T1000 (cell line): ENCODE measurements at places on chromosomes 7 and 10.

DNA sequence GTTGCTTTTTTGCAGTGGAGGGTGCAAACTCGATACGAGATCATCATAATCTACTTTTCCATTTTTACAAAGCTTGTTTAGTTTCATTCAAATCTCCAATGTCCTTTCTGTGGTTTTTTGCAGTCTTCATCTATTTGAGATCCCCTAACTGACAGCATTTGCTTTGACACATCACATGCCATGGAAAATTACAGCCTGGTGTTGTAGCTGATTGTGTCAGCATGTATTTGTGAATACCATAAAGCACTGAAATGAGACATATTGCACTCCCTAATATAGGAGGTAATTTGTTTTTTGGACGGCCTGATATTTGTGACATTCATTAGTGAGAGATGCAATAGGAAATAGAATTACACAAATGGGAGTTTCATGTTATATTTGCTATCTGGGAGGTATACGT, 620.8 kb downstream of the KCNMA1 start:
- no peak for DNase-seq

DNA sequence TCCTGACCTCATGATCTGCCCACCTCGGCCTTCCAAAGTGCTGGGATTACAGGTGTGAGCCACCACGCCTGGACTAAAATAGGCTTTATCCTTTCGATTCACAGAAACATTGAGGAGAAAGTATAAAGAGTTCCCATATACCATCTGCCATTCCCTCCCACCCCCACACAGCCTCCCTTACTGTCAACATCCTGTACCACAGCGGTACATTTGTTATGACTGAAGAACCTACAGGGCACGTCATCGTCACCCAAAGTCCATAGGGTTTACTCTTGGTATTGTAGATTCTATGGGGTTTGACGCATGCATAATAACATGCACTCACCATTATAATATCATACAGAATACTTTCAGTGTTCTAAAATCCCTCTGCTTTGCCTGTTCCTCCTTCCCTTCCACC, 28.0 kb downstream of the ARL5B start:
- no peak for DNase-seq

- DNase-seq = no peak
Measured at GRCh38 chr10:119759832-119760231, 34.0 kb downstream of the INPP5F start.

DNA sequence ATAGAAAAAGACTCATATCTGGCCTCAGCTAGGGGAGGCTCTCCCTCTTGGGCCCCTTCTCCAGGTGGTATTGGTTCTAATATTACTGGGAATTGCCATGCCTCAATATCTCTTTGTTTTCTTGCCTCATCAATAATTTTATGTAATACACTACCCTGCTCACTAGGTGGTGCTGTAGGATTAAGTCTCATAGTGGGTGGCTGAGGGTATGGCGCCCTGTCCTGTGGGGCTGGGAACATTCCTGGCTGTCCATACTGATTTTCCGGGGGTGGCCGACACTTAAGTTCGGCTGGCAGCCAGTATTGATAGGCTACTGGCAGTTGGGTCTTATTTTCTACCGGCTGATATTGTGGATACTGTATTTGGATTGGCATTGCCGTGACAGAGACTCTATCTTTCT, 9.0 kb upstream of the TAS2R3 start:
- DNase-seq = no peak

DNA sequence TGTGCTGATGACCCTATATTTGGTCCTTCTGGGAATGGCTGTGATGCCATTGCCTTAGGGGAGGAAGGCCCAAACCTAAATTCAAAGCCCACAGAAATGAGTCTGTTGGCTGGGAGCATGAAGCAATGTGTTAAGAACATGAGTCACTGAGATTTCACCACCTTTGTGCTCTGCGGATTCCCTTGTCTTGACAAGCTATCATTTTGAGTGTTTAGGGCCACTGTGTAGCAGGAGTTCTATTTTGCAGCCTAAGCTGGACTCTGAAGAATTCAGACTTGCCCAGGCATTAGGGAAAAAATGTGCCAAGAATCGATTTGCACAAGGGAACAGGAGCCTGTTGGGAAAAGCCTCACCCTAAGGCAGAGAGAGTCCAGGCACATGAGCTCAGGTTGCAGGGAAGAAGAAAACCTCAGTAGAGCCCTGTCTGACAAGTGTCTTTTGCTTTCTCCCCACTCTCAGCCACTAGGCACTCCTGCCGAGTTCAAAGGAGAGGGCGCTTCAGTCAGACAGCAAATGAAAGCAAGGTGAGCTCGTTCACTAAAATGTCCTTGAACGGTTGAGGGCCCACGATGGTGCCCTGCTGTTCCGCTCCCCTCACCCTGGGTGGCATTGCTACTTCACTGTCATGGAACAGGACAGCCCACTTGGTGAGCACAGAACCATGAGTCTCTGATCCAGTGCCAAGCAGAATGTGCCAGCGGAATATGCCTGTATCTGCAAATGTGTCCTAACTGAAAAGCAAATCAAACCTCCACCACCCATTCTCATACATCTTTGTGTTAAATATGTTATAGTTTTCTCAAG, 93.6 kb downstream of the PRLHR start:
- DNase-seq = no peak

DNA sequence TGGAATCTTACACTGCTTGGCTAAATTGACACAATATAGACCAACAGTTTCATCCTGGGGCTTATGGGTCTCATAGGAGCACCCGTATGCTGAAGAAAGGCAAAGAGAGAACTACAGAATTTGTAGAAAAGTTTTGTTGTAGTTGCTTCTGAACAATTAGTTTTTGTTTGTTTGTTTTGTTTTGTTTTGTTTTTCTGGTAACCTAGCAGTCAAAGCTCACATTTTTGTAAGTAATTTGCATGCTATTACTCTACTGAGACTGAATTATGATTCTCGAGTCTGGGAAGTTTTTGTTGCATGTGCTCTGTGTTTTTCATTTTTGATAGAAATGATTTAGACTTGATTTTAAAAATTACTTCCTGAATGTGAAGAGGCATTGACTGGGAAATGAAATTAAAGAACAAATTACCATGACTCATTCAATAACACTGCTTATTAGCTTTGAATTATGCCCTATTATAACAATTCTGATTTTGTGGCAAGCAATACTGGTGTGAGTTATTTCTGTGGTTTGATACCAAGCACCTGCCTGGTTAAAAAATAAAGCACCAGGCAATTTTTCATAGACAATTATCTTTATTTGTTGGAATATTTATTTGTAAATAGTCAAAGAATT, 438 bp downstream of the LSMEM1 start:
- DNase-seq = no peak

GRCh38 chr7:102222445-102222844, 64.2 kb upstream of the SH2B2 start:
- DNase-seq = no peak

DNA sequence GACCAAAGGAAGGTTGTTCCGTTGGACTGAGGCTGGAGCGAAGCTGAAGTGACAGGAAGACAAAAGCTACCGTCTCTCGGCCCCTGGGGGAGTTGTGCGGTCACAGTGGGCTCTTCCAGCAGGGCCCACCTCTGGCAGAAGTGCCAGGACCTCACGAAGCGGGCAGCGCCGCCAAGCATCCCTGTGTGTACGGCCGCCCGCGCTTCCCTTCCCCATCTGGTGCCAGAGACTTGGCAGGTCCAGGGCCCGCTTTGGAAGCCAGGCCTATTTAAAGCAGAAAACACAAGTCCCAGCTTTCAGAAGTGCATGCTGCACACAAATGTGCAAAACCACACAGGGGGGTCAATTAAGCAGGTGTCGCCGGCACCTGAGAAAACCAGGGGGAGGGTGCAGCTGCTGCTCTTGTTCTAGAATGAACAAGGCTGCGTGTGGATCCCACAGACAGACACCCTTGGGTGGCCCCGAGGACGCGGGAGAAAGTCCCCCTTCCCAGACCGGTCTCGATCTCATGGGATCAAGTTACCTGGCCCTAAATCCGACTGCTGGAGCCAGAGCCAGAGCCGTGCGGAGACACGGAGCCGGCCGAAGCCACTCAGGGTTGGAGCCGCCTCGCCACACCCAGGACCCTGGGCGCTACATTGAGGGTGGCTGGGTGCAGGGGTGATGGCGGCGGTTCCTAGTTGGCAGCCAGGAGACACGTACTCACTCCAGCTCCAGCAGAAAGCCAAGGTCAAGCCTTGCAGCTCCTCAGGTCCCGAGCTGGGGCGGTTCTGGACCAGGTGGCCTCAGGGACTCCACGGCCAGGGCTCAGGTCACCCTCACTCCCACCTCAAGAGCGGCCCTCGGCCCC, 51.8 kb upstream of the PPP2R2D start:
- DNase-seq = no peak

DNA sequence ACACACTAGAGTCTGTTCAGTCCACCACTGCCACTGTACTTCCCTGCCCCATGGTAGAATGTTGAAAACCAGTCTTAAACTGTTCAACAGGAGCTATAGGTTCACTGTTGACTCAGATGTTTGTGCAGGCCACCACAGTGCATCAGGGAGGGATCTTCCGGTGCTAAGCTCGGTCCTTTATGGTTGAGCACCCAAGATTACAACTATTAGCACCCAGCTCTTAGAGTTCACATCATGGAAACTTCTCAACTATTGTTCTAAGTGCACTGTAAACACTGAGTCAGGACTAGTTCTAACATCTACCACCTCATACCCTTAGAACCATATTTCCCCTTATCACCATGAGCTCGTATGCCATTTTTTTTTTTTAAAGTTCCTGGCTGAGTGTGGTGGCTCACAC, 97.1 kb upstream of the MXI1 start:
- no peak for DNase-seq

- DNase-seq = no peak
Measured at GRCh38 chr7:75944507-75944906, 29.6 kb downstream of the POR start.

DNA sequence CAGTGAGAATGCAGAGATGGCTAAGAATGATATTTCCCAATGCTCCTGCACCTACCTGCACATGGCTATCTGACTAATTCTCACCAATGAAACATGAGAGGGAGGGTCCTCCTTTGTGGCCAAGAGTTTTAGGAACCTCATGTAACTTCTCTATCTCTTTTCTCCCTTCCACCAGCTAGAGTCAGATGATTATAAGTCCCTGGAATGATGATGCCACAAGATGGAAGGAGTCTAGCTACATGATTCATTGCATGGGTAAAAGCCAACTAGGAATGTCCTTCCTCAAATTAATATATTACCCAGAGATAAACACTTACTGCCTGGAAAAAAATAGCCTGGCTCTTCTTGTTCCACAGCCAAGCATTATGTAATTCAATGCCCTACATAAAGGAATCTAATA, 55.1 kb upstream of the AASS start:
- no peak for DNase-seq

DNA sequence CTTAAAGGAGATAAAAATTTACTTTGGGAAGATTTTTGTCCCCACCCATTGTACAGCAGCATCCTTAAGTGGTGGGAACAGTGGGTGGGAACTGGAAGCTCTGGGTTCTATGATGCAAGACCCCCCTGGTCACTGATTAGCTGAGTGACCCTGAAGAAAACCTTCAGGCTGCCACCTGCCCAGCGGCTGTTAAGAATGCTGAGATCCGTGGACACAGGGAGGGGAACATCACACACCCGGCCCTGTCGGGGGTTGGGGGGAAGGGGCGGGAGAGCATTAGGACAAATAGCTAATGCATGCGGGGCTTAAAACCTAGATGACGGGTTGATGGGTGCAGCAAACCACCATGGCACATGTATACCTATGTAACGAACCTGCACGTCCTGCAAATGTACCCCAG, 14.5 kb downstream of the CARD11 start:
- no peak for DNase-seq

DNA sequence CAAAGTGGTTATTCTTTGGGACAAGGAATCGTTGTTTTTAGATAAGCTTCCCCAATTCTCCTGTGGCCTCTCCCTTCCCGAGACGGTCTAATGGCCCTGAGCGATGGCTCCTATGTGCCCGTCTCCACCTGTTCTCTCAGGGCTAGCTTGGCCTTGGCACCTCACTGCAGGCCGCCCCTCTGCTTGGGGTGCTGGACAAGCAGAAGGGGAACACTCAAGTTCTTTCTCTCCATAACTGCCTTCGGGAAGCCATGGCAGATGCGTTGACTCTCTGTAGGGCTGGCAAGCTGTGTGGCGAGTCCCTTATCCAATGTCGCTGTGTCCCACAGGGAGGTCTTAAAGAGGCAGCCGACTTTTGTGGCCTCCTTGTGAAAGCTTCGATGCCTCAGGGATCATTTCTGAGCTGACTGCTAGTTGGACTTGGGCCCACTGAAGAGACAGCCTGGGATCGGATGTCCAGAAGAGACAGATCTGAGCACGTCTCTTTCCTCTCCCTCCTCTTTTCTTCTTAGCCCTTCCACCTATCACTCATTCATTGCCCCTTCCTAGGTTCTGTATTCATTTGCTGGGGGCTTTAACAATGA, 70.8 kb downstream of the GRK5 start:
- DNase-seq = no peak

DNA sequence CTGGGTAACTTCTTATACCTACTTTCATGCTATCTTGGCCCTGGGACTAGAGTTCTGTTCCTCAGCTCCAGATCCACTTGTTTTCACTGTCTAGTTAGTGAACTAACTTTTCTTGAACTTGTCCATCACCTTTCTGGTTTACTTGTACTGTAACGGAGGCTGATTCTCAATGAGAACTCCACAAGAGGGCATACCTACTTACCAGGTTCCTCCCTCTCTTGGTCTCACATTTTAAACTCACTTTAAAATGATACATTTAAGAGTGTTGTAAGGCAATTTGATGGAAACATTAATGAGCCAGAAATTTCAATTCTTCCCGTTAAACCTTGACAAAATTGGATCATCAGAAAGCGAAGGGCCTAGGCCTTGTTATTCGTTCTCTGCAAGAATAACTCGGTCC, 111.6 kb downstream of the MAGI2 start:
- DNase-seq = no peak

DNA sequence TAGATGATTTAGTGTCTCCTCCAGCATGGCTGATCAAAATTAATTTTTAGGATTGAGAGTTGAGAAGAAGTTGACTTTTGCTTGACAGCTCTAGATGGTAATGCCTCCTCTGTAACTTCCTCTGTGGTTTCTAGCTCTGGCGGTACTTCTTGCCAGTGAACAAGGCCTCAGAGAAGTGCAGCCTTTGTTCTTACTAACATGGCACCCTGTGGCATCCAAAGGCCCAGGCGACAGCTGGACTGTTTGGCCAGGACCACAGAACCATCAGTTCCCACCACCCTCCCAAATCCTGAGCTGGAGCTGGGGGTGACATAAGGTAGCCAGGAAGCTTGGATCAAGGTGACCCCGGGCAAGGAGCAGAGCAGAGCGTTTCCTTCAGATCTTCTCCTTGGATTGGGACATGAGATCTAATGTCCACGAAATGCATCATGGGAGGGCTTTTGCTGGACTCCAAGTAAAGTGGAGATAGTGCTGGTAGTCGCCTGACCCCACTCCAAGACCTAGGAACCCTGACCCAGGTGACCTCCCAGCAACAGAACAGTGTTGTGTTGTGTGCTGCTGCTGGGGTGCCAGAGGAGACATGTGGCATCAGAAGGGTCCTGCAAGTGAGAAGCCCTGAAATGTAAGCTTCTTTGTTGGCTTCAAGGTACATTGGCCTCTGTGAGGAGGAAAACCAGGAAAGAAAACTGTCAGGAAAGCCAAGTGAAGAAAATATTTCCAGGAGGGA, 41.8 kb downstream of the APBB1IP start:
- DNase-seq = no peak

GRCh38 chr10:35690534-35690933, 48.4 kb upstream of the FZD8 start:
- no peak for DNase-seq
